NCI-H510A treated with DMSO at 0.1 percent for 48 hours (cell line): ENCODE measurements at places on chromosomes 1 and 21.

DNA sequence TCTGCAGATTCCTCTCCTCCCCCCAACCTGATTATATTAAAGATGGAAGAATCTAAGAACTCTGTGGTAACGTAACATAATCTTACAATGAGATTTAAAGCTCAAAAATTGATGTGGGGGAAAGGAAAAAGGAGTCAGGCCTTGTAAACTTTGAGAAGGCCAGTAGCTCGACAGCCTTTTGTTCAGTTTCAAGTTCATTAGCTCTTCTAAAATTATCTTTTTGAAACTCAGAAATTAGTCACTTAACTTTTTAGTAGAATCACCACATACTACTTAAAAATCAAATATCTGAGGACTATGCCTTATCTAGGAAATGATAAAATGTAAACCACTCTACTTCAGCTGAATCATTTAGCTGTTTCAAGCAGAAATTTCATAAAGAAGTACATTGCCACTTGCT lies 996.2 kb downstream of the AMY1C start:
- DNase-seq = no peak

DNA sequence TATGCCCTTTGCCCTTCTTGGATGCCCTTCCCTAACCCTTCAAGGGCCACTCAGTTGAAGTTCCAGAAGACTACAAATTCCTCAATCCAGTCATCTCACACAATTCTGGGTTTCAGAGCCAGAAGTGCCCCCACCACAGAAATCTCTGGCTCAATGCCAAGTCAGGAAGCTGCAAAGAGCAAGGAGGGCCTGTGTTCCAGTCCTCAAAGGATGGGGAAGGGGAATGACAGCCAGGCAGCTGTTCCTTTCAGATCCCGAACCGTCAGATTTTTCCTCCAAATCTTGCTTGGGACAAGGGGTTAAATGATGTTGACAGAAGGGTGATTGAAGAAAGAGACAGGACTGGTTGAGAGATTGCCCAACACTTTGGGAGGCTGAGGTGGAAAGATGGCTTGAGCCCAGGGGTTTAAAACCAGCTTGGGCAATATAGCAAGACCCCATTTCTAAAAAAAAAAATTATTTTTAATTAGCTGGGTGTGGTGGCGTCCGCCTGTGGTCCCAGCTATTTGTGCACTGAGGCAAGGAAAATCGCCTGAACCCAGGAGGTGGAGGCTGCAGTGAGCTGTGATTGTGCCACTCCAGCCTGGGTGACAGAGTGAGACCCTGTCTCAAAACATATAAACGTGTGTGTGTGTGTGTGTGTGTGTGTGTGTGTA lies 716 bp upstream of the HPDL start:
- DNase-seq = no peak

DNA sequence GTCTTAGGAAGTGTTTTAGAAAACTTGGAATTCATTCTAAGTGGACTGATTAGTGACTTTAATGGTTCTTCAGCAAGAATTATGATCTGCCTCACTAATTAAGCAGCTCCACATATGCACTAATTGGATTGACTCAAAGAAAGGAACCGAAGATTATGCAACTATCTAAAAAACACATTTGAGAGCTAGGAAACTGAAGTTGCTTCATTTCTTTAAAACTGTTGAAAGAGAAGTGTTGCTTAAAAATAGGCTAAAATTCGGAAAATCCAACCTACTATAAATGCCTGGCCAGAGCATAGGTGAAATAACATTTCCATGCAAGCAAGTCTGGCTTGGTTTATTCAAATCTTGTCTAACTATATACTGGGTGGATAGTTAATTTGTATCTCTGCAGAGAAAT lies 502.9 kb upstream of the ZRANB2 start:
- DNase-seq = no peak

- no peak for DNase-seq
Observed at GRCh38 chr1:101130673-101131072, 105.1 kb upstream of the DPH5 start.

DNA sequence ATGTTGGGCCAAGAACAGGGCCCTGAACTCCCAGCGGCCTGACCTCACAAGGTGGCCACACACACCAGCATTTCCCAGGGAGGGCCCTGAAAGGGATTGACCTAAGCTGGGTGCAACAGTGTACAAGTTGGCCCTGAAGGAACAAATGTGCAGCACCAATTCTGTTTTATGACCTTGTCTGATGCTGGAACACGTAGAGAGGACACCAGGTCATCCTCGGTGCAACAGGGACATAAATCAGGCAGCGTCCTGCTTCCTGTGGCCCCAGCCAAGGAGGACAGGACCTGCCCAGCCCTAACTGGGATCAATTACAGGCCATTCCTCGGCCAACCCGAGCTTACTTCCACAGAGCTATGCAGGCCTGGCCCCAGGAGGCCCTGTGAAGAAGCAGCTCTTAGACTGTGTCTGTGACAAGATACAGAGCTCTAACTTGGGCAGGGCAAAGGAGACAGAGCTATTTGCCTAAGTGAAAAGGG lies 12.8 kb upstream of the PHC2 start:
- no peak for DNase-seq

DNA sequence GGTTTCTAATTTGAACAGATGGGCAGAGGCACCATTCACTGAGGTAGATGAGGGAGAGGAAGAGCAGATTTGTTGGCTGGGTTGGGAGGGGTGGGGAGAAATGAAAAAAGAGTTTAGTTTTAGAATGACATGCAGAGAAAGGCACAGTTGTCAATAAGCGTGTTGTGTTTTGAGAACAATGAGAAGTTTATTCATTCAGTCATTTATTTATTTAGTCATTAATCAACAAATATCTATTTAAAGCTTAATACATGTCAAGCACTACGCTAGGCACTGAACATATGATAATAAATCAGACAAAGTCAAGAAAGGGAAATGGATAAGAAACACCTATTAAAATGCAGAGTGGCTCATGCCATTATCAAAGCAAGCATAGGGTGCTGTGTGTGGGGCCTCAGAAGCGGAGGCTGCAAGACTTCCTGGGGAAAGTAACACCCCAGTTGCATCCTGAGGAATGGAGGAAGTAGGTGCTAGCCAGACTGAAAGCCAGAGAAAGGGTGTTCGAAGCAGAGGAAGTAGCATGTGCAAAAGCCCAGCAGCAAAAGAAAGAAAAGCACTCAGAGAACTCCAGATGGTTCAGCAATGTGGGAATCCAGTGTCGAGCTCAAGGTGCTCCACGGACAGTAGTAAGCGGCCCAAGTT lies 114.1 kb downstream of the RNF220 start:
- no peak for DNase-seq

DNA sequence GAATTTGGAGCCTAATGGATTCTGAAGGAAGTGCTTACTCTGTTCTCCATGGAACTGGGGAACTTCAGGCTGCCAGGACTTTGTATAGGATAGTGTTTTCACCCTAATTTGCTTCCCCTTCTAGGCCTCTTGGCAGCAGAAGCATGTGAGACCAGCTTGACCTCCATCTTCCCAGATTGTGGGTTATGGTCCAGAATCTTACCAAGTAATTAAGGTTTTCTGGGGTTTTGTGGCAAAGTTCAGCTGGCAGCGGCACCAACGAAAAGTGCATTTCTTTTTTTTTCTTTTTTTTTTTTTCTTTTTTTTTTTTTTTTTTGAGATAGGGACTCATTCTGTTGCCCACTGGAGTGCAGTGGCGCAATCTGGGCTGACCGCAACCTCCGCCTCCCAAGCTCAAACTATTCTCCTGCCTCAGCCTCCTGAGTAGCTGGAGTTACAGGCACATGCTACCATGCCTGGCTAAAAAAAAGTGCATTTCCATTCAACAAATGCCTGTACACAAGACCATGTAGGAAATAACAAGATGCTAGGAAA lies 3.4 kb upstream of the BMP8A start:
- no peak for DNase-seq

DNA sequence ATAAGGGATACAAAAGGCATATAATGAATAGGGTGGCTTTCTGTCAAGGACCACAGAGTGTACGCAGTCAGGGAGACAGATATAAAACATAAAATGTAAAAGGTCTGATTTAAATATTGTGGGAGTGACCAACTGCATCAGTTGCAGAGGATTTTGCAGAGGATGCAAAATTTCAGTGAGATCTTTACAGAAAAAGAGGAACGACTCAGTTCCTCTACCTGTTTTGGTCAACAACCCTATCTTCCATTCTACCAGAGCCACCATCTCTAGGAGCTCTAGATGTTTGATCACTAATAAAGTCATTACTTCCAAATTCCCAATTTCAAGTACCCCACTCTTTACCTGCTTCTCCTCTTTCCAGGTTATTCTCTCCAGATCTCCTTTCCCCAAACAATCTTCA lies 16.5 kb downstream of the SOD1 start:
- DNase-seq = no peak

DNA sequence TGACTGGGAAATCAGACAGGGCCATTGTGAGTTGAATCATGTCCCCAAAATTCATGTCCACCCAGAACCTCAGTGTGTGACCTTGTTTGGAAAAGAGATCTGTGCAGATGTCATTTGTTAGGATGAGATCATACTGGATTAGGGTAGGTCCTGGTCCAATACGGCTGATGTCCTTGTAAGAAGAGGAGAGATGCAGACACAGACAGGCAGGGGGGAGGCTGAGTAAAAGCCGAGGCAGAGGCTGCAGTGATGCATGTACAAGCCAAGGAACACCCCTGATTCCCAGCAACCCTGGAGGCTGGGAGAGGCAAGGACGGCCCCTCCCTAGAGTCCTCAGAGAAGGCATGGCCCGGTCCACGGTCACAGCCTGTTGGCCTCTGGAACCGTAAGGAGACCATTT lies 15.9 kb upstream of the NPPB start:
- no peak for DNase-seq

GRCh38 chr1:165324050-165324449 lies 32.5 kb downstream of the LMX1A start:
- DNase-seq = no peak

DNA sequence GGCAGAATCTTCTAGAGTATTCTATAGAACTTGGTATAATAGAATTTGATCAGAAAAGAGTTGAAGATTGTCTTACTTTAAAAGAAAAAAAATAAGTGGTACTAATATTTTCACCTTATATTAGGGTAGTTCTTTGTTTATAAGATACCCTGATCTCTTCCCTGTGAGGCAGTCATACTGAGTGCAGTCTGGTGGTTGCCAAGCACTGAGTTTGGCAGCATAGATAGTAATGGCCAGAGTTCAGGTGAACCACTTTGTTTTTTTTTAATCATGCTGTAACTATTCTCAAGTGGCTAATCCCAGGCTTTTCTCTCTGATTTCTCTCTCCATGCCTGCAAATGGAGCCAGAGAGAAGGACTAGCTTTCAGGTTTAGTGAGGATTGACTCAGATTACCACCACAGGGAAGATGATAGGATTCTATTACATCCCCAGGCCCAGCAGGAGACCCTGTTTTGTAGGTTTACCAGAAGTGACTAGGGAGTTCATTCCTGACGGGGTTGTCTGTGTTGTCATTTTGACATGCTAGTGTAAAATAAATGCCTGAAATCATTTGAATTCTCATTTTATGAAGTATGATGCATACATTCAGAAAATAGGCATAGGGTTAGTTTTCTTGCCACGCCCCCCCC lies 16.7 kb downstream of the KDM1A start:
- DNase-seq = no peak

DNA sequence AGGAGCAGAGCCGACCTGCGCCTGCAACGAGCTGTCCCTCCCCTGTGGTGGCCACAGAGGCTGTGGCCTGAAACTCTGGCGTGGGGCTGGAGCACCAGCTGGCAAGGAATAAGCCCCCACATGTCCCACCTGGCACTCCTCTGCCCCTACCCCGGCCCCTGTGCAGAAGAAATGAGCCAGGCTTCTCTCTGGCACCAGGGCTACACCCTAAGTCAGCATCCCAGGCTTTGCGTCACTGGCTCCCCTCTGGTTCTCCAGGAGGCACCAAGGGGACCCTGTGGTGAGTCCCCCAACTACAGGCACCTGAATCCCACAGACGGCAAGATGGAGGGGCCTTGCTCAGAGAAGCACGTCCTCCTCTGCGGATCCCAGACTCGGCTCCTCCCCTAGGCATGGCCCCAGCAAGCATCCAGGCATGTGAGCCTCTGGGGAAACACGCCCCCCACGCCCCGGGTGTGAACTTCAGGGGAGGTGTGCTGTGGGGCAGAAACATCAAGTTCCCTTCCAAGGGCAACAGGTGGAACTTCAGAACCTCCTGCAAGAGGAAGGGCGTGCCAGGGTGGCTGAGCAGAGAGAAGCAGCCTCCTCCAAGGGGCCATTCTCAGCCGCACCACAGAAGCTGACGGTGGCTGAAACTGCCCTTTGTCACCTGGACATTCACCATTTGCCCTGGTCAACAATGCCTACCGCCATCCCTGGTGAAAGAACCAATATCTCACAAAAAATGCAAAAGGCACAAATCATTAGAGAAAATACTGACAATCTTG lies 2.9 kb downstream of the KRTAP10-7 start:
- no peak for DNase-seq

DNA sequence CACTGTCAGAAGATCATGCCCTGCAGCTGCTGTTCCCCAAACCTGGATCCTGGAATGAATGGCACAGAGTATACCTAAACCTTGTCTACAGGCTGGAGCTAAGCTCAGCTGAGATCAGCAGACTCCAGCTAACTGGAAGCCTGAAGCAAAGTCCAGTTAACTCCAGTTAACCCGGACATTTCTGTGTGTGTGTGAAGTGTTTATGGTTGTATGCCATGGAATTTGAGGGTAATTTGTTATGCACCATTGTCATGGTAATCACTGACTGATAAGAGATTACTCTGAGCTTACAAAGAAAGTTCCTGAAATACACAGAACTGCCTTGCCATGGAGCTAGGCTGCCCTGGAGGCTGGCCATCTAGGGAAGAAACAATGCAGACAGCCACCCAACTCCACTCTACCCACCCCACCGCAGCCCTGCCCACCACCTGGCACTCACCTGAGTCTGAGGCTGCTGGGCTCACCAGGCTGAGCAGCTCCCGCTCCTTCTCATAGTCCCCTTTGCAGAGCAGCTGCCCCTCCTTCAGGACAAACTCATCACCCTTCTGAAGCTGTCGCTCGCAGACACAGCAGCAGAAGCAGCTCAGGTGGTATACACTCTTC lies 107.4 kb downstream of the LMX1A start:
- DNase-seq = no peak

- no peak for DNase-seq
Observed at GRCh38 chr1:4509206-4509605, 145.2 kb upstream of the AJAP1 start.

DNA sequence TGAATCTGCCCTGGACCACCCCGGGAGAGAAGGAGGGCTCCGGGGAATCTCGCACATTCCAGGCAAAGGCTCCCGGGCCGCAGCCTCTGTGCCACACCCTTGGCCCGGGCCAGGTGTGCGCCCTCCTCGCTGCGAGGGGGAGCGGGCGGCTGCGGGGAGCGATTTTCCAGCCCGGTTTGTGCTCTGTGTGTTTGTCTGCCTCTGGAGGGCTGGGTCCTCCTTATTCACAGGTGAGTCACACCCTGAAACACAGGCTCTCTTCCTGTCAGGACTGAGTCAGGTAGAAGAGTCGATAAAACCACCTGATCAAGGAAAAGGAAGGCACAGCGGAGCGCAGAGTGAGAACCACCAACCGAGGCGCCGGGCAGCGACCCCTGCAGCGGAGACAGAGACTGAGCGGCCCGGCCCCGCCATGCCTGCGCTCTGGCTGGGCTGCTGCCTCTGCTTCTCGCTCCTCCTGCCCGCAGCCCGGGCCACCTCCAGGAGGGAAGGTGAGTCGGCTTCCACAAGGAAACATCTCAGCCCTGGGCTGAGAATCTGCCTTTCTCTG lies at the start of gene LAMC2:
LAMC2 (plus strand) TSS at position 324 of the 550 bp plus-strand sequence; CDS start at position 413, 89 bp downstream.
- DNase-seq = peak; percentile 82
